ENCODE measurements at places on chromosomes 6 and 20.

GRCh38 chr6:100768816-100769351 is 112.2 kb downstream of the ASCC3 start:
- no peak for DNase-seq

GRCh38 chr6:138600726-138601125 is 101.4 kb upstream of the NHSL1 start:
- DNase-seq, result no peak

DNA sequence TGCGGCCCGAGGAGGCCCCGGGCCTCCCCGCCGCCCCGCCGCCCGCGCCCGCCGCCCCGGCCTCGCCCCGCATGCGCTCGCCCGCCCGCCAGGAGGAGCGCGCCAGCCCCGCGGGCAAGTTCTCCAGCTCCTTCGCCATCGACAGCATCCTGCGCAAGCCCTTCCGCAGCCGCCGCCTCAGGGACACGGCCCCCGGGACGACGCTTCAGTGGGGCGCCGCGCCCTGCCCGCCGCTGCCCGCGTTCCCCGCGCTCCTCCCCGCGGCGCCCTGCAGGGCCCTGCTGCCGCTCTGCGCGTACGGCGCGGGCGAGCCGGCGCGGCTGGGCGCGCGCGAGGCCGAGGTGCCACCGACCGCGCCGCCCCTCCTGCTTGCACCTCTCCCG is 1.5 kb downstream of the FOXQ1 start:
- no peak for DNase-seq

- no peak for DNase-seq
Observed at GRCh38 chr6:70790483-70791224, 123.0 kb downstream of the SMAP1 start.

- no peak for DNase-seq
Observed at GRCh38 chr6:11412616-11413015, 124.9 kb upstream of the TMEM170B start.

- DNase-seq, result no peak
Observed at GRCh38 chr6:48957781-48958180, 505.3 kb downstream of the MMUT start.

- no peak for DNase-seq
Observed at GRCh38 chr6:137191670-137192069, 18.2 kb upstream of the IL22RA2 start.

DNA sequence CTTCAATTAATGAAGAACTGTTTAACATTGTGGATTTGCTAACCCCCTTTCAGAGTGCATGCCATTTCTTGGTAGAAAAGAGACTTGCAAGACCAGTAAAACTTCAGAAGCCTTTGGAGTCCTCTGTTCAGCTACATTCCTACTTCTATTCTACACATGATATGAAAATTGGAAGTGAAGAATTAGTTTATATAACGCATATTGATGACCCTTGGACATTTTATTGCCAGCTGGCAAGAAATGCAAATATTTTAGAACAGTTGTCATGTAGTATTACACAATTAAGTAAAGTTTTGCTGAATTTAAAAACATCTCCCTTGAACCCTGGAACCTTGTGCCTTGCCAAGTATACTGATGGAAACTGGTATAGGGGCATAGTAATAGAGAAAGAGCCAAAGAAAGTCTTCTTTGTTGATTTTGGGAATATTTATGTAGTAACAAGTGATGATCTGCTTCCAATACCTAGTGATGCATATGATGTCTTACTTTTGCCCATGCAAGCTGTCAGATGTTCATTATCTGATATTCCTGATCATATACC is 3.3 kb downstream of the TDRD6 start:
- DNase-seq, result no peak

- DNase-seq, result no peak
Observed at GRCh38 chr20:49983848-49984408, 1.1 kb downstream of the SNAI1 start.

DNA sequence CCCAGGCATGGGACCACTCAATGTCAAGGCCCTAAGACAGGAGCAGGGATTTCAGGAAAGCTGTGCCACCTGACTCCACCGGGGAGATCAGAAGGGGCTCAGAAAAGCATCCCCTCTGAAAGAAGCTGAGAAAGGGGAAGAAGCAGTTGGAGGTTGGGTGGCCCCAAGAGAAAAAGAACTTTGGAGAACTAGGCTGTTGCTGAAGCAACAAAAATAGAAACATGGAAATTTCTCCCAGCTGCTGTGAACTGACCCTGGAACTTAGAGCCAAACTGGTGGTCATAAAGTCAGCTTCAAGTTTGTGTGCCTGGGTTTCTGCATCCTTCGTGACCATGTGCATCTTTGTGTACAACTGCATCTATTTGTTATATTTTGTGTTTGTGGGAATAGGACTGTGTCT is 534.5 kb downstream of the MAFB start:
- no peak for DNase-seq

GRCh38 chr6:160756871-160757270 is 54.8 kb downstream of the PLG start:
- no peak for DNase-seq

DNA sequence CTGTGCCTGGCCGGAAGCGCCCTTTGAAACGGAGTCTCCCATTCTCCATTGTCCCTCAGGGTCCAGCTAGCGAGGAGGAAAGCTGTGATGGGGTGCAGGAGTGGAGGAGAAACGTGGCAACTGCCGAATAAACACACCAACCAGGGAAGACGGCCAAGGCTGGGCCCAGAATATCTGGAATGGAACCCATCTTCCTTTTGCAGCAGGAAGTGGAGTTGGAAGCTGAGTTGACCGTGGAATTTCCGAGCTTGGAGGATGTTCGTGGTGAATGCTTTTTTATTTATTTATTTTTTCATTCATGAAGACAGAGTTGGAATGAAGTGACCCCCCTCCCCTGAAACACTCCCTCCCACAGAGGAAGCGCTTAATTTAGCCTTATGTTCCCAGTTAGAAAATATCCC is 105.6 kb upstream of the RNF24 start:
- no peak for DNase-seq

DNA sequence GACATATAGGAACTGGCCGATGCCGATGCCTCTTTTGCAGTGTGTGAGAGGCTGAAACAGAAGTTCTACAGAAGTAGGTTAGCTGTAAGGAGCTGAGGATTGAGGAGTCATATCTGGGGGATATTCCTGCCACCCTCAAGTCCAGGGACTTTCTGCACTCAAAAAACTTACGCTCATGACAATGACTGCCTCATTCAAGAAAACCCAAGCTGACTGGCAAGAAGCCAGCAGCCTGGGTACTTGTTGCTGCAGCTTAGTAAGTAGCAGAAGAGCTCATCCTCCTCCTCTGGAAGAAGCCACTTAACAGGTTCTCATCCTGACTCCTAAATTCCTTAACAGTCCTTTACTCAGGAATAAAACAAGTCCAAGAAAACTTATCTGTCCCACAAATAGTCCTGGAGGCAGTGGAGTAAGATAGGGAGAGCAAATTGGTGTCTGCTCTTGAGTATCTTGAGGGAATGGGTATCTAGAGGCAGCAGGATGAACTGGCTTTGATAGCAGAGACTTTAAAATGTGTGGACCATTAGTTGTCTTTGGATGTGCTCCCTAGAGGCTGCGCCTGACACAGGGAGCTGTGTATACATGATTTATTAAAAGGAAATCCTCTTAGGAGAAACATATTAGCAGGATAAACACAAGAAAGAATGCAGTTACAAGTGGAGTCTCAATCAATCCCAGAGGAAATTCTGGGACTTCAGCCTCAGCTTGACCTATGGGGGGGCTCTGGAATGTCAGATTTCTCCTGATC is 7.4 kb downstream of the CALHM5 start:
- no peak for DNase-seq

GRCh38 chr6:144405163-144405562 is 120.0 kb downstream of the UTRN start:
- DNase-seq, result no peak

GRCh38 chr6:152093711-152094110 is 286.2 kb downstream of the ESR1 start:
- DNase-seq, result no peak

DNA sequence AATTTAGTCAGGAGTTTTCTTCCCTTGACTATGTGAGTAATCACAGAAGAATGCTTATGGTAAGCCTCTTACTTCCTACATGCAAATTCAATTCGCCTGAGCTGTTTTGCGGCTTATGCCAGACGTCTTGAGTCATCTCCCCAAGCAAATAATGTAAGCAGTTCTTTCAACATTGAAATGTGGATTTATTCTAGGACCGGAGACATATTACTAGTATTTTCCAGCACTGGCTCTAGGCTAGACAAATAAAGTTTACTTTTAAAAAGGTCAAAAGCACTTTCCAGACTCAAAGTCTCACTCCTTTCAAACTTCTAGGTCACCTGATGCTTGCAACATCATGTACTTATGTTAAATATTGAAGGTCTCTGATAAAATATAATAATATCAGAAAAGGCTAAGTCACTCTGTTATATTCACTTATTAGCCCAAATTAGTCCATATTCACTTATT is 38.1 kb upstream of the NOX3 start:
- DNase-seq, result no peak

DNA sequence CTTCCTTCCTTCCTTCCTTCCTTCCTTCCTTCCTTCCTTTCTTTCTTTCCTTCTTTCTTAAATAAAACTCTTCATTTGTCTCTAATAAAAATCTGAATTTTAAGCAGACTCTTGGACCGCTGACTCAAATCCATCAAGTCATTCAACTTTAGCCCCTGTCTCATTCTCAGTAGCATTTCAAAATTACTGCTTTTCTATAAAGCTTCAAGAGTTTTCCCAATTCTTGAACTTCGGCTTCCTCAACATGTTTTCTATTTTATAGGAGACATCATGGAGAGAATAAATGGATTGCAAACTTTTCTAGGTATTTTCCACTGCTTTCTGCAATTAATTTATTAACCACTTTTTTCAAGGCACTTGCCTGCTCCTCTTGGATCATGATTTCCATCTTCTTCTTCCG is 497.1 kb upstream of the GJE1 start:
- no peak for DNase-seq

DNA sequence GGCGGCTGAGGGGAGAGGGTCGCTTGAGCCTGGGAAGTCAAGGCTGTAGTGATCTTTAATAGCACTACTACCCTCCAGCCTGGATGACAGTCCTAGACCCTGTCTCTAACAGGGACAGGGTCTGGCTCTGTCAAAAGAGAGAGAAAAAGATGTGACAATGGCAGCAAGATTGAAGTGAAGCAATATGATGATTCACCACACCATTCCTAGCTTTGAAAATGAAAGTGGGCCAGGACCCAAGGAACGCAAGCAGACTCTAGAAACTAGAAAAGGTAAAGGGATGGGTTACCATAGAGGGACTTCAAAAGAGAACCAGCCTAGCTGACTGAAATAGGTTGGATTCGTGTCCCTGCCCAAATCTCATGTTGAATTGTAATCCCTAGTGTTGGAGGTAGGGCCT is 426.9 kb downstream of the HTR1B start:
- no peak for DNase-seq

DNA sequence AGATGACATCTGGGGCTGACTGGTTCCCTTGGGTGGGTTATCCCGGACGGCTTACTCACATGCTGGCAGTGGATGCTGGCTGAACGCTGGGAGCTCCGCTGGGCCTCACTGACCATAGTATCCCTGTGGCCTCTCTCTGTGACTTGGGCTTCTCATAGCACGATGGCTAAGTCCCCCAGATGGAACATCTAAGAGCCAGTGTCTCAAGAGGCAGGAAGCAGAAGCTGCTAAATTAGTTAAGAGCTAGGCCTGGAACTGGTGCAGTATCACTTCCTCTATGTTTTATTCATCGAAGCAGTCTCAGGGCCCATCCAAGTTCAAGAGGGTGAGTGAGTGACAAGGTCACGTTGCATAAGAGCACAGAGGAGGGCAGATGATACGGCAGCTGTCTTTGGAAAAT is 116.5 kb upstream of the LAMP5 start:
- no peak for DNase-seq

- no peak for DNase-seq
Observed at GRCh38 chr20:35307666-35308653, 15.7 kb upstream of the FAM83C start.

- DNase-seq, result no peak
Observed at GRCh38 chr6:17161076-17161475, 59.2 kb downstream of the STMND1 start.

DNA sequence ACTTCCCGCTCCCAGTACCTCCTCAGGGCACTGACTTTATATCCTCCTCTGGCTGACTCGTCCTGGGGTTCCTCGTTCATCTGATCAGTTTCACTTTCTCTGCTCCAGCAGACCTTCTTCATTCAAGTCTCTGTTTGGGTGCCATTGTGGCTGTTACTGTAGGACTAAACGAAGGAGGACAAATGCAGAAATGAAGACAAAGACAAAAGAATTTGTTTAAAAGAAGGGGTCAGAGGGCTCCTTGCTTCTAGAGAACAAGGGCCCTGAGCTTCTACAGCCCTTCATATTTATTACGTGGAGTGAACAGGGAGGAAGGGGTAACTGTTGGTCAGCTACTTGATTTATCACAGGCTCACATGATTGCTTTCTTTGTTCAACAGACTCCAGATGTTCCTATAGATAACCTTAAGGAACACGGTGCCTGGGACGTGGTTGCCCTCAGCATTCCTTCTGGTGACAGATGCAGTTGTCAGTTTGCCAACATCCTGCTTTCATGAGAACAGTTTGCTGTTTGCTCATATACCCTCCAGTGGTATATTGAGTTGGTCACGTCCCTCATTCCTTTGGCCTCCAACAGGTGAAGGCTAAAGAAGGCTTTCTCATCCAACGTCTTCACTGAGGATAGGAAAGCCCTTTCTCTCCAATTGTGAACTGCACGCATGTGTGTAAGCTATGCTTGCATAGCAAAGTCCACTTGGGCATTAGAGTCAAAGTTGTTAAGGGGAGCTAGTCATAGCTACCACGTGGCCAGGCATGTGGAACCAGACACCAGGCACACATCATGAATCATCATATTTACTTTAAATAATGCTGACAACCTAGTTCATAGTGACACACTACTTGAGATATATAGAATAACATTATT is 69.1 kb upstream of the BTN3A2 start:
- no peak for DNase-seq

- no peak for DNase-seq
Observed at GRCh38 chr6:52573295-52573694, 3.6 kb downstream of the TRAM2 start.

DNA sequence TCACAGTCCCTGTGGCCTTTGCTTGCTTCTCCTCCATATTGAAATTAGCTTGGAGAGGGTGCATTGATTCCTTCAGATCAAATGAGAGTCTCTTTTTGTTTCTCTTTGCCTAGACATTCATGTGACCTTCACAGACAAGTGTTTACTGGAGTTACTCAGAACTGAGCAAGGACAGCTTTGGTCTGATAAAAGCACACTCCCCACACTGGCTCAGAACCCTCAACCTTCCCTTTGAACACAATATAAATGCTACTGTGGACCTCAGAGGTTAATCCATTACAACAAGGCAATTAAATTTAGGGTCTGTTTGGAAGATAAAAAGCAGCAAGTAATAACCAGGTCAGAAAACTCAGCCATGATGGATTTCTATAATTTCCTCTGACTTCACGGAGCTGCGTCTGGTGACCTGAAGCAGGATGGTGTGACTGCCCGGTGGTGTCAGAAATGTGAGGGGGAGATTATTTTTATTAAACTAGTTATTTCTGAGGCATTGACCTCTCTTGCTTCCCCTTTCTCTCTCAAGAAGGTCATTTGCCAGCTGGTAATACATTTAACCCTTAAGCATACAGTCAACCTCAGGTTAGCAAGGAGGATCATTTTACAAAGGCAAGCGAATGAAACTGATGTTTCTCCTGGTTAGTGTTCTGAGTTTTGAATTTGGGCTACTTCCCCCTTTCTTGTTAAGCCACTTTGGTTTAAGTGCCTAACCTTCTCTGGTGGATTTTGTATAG is 208.2 kb downstream of the CLIC5 start:
- no peak for DNase-seq

Data from NCI-H526 treated with DMSO at 0.1 percent for 48 hours (cell line).